ENCODE measurements at places on chromosomes 7 and 10. TPM values are rescaled to one million over a fixed set of nuclear protein-coding genes. Genes with fewer than 3 reads are reported as not detected.

DNA sequence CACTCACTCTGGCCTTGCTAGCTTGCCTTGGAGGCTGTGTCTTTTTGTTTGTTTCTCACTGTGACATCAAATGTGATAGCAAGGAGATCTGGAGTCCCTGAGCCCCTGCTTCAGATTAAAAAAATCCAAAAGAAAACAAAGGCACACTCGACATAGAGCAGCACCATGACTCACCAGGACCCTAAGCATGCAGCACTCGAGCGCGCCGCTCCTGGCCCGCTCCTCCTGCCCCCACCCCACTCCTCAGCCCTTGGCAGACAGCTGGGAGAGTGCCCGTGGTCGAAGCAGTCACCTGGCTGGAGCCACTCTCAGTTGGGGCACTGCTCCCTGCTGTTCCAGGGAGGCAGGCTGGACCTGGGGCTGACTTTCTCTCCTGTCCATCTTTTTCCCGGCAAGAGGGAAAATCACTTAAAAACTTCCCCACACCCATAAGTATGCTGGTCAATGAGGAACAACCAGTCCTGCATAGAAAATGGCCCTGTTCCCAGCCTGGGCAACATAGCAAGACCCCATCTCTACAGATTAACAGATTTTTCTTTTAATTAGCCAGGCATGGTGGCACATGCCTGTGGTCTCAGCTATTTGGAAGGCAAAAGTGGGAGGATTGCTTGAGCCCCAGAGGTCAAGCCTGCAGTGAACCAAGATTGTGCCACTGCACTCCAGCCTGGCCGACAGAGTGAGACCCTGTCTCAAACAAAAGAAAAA, 128.4 kb downstream of the PAXIP1 start:
- DNase-seq = no peak

The ANKRD61 gene
- total RNA-seq = not detected

The JCAD gene
- total RNA-seq = 76.7 TPM

DNA sequence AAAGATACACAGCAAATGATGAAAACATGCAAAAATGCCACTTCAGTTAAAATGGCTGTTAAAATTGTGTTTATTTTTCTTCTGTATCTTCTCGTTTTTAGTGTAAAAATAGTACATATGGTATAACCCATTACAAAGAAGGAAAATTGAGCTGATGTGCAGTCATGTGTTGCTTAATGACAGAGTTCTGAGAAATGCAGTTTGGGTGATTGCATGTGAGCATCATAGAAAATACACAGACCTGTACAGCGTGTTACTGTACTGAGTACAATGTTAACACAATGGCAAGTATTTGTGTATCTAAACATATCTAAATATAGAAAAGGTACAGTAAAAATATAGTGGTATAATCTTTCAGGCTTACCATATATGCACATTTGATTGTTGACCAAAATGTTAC, 7.3 kb downstream of the DMTF1 start:
- DNase-seq = no peak

The EBLN1 gene
- total RNA-seq = not detected

GRCh38 chr7:7913504-7913903, 55.1 kb upstream of the GLCCI1 start:
- no peak for DNase-seq

DNA sequence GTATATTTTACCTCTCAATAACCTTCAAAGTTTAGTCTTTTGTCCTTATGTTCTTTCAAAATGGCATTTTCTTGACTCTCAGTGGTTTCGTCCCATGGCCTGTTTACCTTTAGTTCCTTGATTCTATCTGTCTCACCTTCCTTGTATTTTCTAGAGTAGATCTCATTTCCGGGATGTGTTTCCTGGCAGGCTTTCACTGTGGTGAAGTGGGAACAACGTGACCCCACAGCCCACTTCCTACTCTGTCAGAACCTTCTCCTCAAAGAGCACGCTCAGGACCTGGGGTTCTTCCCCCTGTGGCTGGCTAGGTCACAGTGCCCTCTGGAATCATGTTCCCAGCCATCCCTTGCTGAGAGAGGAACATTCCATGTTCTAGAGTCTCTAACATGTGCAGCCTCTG, 129.9 kb upstream of the ZNF32 start:
- DNase-seq = no peak

DNA sequence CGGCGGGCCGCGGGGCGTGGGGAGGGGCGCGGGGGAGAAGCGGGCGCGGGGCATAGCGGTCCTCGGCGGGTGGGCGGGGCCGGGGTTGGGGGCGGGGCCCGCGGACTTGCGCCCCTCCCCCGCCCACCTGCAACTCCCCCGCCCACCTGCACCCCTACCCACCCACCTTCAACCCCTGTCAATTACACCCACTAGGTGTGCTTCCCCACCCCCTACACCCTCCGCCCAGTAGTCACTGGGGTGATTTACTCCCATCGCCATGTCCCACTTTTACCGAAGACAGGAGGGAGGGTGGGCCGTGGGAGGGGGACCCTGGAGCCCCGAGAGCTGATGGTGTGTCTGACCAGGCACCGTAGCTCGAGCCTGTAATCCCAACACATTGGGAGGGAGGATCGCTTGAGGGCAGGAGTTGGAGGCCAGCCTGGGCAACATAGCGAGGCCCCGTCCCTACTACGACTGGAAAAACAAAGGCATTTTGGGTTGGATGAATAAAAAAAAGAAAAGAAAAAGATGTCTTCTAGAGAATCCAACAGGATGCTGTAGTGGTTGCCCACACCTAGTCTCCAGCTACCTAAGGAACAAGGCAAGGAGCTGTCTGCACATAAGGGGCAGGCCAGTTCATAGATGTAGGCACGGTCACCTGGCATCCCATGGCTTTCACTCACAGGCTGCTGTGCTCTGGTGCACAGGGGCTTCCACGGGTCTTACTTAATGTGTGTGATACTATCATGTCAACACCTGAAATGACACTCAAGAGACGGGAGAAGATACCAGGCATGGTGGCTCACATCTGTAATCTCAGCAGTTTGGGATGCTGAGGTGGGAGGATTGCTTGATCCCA, 761 bp downstream of the KCTD7 start:
- no peak for DNase-seq

DNA sequence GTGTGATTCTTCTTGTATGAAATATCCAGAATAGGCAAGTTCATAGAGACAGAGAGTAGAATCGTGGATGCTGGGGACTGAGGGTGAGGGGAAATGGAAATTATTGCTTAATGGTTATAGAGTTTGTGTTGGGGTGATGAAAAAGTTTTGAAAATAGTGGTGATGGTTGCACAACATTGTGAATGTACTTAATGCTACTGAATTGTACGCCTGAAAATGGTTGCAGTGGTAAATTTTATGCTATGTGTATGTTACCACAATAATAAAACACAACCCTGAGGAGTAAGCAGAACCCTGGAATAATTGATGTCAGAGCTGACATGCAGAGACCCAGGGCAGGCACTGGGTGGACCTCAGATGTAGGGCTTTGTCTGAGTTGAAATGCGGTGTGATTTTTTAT, 57.6 kb downstream of the TACR2 start:
- DNase-seq = no peak

The ENO4 gene
- 0.25 TPM for total RNA-seq

DNA sequence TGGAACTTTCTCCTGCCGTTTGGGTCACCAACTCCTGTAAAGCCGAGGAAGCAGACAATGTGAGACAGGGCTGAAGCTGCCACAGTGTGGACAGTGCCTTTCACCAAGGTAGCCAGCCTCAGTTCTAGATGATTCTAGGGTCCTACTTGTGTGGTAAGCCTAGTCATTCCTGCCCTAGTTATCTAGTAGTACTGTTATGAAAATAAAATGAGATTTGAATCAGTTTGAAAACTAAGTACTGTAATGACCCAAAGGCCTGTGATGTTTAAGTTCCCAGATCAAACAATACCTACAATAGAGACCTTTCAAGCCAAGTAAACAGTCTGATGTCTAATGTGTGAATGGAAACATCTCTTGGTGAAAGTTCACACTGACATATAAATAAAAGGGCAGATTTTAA, 37.1 kb downstream of the POLL start:
- no peak for DNase-seq

The PFKFB3 gene
- 10.5 TPM for total RNA-seq

DNA sequence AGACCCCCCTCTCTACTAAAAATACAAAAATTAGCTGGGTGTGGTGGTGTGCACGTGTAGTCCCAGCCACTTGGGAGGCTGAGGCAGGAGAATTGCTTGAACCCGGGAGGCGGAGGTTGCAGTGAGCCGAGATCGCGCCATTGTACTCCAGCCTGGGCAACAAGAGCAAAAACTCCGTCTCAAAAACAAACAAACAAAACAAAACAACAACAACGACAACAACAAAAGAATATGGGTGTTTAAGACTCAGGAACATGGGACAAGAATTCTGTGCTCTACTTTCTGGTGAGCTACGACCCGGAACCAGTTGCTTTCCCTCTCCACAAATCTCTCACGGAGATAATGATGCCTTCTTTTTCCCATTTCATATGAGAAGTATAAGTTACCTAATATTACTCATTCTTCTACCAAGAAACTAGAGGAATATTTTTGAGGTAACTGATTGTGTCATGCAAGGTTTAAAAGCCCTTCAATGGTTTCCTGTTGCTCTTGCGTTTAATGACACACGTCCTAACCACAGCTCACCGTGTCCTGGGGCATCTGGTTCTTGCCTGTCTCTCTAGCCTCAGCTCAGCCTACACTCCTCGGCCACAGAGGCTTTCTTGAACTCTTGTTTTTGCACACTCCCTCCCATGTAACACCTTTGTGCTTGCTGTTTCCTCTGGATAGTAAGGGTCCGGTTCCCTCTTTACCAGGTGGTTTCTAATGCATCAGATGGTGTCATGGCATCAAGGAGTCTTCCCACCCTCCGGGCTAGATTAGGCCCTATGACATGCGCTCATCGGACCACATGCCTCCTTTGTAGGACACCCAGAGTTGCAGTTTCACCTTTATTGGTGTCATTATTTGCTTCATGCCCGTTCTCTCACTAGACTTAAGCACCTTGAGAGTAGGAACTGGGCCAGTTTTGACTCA, 67.5 kb downstream of the PFKFB3 start:
- DNase-seq = no peak

GRCh38 chr7:68865351-68866199, 732.7 kb upstream of the AUTS2 start:
- DNase-seq = no peak

DNA sequence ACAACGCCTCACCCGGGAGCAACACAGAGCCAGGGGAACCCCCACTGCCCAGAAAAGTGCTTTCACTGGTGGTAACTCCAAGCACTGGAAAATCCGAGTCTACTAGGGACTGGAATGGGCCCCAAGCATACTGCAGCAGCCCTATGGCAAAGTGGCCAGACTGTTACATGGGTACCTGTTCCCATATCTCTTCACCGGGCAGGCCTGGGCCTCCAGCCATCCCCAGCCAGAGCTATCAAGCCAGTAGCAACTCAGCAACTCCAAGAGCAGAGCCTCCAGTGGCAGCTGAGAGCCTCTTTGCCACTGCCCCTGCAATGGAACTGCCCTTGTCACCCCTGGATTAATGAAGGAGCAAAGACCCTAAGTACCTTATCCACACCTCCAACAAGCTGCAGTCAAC, 73.5 kb downstream of the HBP1 start:
- no peak for DNase-seq

GRCh38 chr10:110610308-110610774, 33.8 kb upstream of the RBM20 start:
- no peak for DNase-seq

The AMPH gene
- total RNA-seq = 1.3 TPM

GRCh38 chr7:143042159-143042789, 9.9 kb upstream of the OR6V1 start:
- DNase-seq = no peak

GRCh38 chr7:93176992-93177580, 28.9 kb upstream of the SAMD9L start:
- no peak for DNase-seq

DNA sequence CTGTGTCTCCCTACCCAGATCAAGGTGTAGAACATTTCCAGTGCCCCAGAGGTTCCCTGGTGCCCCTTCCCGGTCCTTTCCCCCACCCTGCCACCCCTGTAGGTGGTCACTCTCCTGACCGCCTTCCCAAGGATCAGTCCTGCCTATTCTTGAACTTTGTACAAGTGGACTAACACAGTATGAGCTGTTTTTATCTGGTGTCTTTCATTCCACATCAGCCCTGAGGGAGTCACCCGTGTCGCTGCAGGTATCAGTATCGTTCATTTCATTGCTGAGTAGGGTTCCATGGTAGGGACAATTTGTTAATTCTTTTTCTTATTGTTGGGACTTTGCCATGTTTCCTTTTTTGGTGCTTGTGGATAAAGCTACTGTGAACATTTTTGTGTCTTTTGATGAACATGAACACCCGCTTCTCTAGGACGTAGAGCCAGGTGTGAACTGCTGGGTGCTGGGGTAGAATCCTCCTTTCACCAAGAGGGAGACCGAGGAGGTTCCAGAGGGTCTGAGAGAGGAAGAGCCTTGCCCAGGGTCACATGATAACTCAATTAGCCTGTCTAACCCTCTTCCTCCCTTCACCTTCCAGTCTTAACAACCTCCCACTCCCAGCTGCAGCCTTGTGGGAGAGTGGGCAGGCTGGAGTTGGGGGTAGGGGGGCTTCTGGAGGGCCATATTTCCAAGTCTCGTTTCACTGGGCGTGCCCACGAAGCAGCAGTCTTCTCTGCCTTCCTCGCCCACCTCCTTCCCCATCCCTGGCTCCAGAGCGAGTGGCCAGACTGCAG, 18.0 kb downstream of the PALD1 start:
- no peak for DNase-seq

DNA sequence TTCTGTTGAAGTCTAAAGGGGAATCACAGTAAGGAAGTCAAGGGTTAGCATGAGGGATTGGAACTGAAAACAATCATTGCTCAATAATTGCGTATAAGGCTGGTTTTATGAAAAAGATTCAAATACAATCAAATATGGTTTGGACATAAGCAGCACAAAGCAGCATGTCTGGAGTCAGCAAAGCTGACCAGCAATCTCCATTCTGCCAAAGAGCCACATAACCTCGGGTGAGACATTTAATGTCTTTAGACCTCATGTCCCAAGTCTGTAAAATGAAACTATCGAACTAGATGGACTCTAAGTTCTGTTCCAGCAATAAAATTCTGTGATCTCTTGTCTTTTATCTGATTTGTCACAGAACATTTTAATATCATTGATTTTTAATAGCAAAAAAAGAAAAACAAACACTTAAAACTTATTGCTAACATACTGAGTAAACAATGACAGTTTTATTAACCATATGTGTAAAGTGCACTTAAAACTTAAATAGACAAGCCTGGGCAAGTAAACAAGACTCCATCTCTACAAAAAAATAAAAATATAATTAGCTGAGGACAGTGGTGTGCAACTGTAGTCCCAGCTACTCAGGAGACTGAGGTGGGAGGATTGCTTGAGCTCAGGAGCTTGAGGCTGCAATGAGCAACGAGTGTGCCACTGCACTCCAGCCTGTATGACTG, 217.0 kb downstream of the MAGI2 start:
- no peak for DNase-seq
